ENCODE measurements at places on chromosomes 13 and 19.

DNA sequence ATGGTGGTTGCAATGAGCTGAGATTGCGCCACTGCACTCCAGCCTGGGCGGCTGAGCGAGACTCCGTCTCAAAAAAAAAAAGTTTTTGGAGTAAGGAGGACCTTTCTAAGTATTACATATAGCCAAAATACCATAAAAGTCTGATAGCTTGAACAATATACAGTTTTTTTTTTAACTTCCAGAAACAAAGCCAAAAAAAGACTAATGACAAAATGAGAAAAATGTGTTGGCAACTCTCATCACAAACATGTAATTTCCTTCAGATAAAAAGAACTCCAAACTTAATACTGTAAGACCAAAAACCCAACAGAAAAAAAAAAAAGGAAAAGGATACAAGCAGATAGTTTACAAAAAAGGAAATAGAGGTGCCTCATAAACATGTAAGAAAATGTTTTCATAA, 68.2 kb upstream of the MED4 start:
- H3K4me1 ChIP-seq: peaks cover 2% of the 10 kb centered on the region
- no peaks in the 10 kb centered on the region for H3K36me3 ChIP-seq
- no peaks in the 10 kb centered on the region for H3K27me3 ChIP-seq
- no peak overlapping the region for H3K27ac ChIP-seq

- H3K4me3 ChIP-seq: no peak overlapping the region
- no peak for DNase-seq
- no peak overlapping the region for H3K27ac ChIP-seq
- H3K27me3 ChIP-seq: no peaks in the 10 kb centered on the region
- H3K36me3 ChIP-seq: no peaks in the 10 kb centered on the region
- no peaks in the 10 kb centered on the region for H3K4me1 ChIP-seq
Observed at GRCh38 chr19:18020212-18021085, 12.5 kb downstream of the ARRDC2 start.

DNA sequence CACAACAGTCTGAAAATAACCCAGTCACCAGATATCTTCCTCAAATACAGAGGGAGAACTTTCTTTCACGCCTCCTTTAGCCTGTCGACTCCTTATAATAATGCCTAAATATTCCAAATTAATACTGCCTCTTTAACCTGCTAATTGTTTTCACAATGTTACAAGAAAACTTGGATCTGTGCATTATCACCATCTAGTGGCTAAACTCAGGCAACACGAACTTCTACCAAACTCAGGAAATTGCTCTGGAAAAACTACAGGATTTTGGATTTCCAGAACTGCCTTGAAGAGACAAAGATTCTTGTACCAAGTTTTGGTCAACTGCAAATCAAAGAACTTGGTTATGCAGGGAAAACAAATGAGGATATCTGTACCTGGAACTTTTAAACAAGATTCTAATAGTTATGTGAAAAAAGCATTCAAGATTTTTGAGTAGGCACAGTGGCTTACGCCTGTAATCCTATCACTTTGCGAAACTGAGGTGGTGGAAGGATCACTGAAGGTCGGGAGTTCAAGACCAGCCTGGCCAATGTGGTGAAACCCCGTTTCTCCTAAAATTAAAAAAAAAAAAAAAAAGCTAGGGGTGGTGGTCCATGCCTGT, 10.8 kb downstream of the CLN5 start:
- DNase-seq: no peak
- no peaks in the 10 kb centered on the region for H3K27me3 ChIP-seq
- H3K27ac ChIP-seq: no peak overlapping the region
- H3K36me3 ChIP-seq: no peaks in the 10 kb centered on the region

DNA sequence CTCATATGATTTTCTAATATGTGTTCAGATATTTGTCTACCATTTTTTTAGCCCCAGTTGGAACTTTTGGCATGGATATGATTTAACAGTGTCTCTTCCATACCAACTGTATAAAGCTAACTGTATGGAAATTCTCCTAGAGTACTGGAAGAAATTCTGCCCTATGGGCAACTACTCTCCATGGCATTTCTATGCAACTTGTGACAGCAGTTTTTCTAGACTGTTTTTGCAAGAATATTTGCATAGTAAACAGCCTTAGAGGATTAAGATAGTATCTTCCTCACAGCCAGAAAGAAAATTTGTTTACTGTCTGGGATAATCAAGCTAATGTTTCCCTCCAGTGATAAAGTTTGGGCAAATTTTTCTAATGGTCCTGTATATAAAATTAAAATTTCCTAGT, 119.9 kb upstream of the PCDH17 start:
- no peak overlapping the region for H3K27ac ChIP-seq
- no peaks in the 10 kb centered on the region for H3K4me1 ChIP-seq
- no peaks in the 10 kb centered on the region for H3K27me3 ChIP-seq

DNA sequence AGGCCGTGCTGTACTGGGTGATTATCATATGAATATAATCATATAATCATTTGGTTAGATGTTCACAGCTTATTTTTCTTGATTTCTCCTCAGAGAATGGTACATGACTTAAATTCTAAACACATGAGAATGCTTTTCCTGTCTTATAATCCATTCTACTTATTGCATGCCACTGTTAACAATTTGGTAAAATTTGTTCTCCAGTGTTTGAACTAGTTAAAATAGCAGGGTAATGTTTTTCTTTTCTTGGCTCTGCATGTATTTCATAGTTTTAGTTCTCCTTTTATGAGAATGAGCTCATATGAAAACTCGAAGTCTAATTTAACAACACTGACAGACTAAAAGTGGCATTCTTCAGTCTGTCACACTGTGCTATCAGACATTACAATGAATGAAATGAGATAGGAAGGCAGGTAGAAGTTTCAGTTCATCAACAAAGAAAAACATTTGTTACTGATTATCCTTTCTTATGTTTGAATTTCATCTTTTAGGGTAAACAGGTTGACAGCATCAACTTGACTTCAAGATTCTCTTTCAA, 10.2 kb downstream of the SPRYD7 start:
- DNase-seq: no peak
- H3K27ac ChIP-seq: no peak overlapping the region
- no peaks in the 10 kb centered on the region for H3K36me3 ChIP-seq
- H3K27me3 ChIP-seq: no peaks in the 10 kb centered on the region
- H3K4me3 ChIP-seq: no peak overlapping the region

GRCh38 chr19:28034936-28035335, 1178.0 kb downstream of the UQCRFS1 start:
- no peaks in the 10 kb centered on the region for H3K36me3 ChIP-seq
- H3K4me1 ChIP-seq: no peaks in the 10 kb centered on the region
- no peaks in the 10 kb centered on the region for H3K27me3 ChIP-seq
- H3K27ac ChIP-seq: no peak overlapping the region

- H3K4me1 ChIP-seq: no peaks in the 10 kb centered on the region
- H3K27ac ChIP-seq: no peak overlapping the region
- no peak overlapping the region for H3K4me3 ChIP-seq
- no peak for DNase-seq
- H3K36me3 ChIP-seq: no peaks in the 10 kb centered on the region
Observed at GRCh38 chr13:42266473-42266872, 5.5 kb upstream of the AKAP11 start.

- no peak overlapping the region for H3K27ac ChIP-seq
- H3K4me3 ChIP-seq: no peak overlapping the region
- no peaks in the 10 kb centered on the region for H3K27me3 ChIP-seq
- peak; percentile 63 for DNase-seq
Observed at GRCh38 chr13:33259296-33259695, 26.3 kb downstream of the STARD13 start.

GRCh38 chr19:9953802-9954542, 17.7 kb upstream of the OLFM2 start:
- DNase-seq: no peak
- no peak overlapping the region for H3K27ac ChIP-seq
- no peaks in the 10 kb centered on the region for H3K36me3 ChIP-seq
- H3K4me1 ChIP-seq: peaks cover 2% of the 10 kb centered on the region

- no peaks in the 10 kb centered on the region for H3K27me3 ChIP-seq
- H3K4me3 ChIP-seq: no peak overlapping the region
- H3K36me3 ChIP-seq: no peaks in the 10 kb centered on the region
Observed at GRCh38 chr13:108902405-108903155, 273.2 kb downstream of the MYO16 start.
